Inflammatory macrophage treated with lipopolysaccharide for 1 hour (primary cell): ENCODE measurements at places on chromosomes 4 and X.
A peak's percentile ranks its signal among the peaks of the same experiment; 100 is the strongest.

DNA sequence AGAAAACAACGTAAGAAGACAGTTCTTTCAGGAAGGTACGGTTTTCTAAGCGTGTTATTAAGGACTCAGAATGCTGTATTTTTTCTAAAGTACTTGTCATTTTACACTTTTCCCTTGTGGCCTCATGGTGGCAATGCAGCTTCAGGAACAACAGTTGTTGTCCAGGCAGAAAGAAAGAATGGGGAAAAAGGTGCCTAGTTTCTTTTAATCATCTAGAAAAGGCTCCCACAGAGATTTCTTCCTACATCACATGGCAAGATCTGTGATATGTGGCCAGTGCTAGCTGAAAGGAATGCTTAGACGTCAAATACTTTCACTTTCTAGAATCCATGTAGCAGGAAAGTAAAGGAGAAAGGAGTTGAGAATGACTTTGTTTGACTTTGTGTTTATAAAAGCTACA is 49.0 kb upstream of the TRAM1L1 start:
- DNase-seq: no peak

DNA sequence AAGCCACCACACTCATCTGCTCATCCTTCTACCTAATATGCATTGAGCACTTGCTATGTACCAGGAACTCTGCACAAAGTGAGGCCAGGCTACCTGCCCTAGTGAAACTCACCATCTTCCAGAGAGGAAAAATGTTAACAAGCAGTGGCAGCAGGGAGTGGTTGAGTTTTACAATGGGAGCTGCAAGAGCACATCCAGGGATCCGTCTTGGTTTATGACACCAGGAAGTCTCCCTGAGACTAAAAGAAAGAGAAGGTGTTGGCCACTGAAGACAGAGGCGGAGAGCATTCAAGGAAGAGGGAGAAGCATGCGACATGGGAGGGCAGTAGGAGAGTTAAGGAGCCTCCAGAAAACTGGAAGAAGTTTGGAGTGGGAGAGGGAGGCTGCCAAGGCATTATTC is 178.1 kb upstream of the CPEB2 start:
- DNase-seq: no peak

DNA sequence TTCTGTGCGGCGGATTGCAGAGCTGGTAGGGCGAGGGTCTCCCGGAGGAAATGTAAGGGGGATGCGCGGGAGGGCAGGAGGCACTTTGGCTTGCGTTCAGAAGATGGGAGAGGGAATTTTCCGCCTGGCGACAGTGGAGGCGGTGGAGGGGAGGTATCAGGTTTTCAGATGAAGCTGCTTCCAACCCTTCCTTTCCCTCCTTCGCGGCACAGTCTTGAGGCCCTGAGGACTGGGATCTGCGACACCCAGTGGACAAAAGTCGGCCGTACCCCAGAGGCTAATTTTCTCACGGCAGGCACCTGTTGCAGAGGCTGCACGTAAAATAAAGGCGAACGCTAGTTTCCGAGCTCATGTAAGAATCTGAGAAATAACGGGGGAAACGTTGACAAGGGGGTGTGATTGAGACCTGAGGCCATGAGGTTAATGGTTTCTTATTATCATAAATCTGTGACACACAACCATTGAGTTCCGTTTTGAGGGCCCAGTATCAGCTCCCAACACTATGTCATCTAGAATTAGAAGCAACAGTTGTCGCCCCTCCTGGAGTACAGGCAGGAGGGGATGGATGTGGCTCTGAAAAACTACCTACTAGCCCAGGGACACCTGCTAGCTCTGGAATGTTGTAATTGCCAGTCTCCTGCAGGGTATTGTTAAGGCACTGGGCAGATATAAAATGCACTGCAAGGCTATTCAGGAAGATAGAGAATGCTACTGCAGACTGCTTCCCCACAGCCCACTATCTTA is 1.1 kb downstream of the ZCCHC18 start:
- DNase-seq: peak; percentile 6

- DNase-seq: no peak
Observed at GRCh38 chr4:151653548-151653918, 107.3 kb downstream of the GATB start.

DNA sequence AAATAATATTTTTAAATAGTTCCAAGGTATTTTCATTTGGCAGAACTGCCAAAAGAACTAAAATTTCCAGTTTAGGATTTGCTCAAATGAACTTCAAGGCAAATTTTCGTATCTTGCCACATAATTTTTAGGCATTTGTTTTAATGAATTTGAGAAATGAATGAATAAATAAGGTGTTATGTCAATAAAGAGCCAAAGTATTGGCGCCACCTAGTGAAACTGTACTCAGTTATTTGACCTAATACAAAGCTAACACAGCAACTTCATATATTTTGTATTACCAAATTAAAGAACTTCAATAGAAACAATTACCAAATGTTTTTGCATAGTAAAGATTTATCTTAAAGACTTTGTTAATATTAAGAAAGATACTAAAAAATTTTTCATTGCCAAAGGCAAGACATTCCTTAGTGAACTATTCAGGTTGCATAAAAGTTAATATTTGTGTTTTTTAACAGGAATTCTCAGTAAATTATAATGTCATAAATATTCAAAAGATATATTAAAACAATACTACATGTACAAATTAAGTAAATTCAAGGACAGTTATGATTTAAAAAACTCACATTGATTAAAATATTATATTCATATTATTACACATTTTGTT is 50.3 kb downstream of the STPG2 start:
- no peak for DNase-seq

DNA sequence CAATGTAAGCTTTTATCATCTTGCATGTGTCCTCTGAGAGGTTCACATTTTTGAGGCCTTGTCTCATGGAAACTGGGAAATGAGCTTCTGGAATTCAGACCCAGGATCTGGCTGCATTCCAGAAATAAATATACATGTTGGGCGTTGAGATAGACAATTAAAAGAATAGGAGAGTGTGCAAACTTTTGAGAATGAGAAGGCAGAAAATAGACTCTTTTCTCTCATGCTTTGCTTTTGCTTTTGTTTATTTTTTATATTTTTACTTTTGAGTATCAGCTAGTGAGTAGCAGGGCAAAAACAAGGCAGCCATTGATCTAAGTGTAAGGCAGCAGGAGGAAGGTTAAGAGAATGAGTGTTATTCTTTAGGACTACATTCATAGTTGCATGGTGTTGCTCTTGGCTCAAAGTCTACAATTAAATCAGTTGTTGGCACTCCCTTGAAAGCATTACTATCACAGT is 12.4 kb downstream of the SHROOM3 start:
- no peak for DNase-seq

GRCh38 chr4:159902648-159903047 is 799.8 kb downstream of the RAPGEF2 start:
- no peak for DNase-seq
